ENCODE measurements at places on chromosomes 3 and 15.

- DNase-seq = no peak
These were observed 234.3 kb upstream of the CCDC54 start for GRCh38 chr3:107142786-107143575.

- peak; percentile 22 for DNase-seq
These were observed 11.5 kb downstream of the ITPR1 start for GRCh38 chr3:4504340-4505261.

DNA sequence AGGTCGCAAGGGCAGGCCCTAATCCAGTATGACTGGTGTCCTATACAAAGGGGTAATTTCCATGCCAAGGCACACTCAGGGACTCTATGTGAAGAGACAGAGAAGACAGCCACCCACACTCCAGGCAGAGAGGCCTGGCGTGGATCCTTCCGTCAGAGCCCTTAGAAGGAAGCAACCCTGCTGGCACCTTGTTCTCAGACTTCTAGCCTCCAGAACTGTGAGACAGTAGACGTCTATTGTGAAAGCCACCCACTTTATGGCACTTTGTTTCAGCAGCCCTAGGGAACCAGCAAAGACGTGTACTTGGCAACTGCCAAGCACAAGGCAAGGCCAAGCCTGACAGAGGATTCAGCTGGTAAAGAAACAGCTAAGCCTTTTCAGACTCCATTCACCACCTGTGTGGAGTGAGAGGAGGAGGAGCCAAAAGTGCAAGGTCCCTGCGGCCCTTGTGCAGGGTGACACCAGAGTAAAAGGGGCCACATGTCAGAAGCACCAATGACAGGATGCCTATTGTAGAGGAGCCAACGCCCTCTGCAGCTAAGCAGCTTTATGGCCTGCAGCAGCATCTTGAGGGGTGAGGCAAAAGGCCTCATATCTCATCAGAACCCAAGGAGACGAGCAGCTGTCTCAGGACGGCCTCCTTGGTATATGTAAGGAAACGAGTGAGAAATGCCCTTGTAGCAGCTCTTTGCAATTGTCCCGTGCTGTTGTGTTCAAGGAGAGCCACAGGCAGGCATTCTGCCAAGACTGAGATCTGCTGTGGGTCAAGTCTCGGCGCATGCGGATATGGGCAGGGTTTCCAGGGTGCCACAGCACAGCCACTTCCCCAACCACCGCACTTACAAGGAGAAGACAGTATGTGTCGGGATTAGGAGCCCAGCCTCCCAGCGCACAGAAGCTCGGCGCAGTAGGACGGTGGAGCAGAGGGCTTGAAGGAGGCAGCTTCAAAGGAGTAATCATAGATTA lies 121.5 kb upstream of the LIPC start:
- no peak for DNase-seq

- no peak for DNase-seq
These were observed 5.0 kb upstream of the RPP25 start for GRCh38 chr15:74961616-74962015.

- no peak for DNase-seq
These were observed 74.0 kb upstream of the TTBK2 start for GRCh38 chr15:42994546-42994945.

- DNase-seq = no peak
These were observed 116.4 kb downstream of the IL5RA start for GRCh38 chr3:2993736-2994135.

- no peak for DNase-seq
These were observed 11.6 kb downstream of the STRIT1 start for GRCh38 chr3:155281912-155282311.

GRCh38 chr15:69094124-69094921 lies 66.1 kb upstream of the GLCE start:
- DNase-seq = no peak

DNA sequence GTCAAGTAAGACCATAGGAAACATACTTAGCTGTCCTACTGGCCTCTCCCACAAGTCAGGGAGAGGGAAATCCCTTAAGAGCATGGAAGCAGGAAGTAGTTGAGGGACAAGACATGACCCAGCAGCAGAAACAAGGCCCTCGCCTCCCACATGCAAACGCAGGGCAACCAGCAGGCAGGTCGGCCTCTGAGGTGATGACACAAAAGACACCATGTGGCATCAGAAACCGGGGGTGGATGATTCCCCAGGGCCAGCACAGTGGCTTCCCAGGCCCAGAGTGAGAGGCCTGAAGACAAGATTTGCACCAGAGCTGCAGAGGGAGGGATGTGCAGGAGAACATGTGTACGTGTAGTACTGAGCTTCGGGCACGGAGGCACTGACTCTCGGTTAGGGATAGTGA lies 26.3 kb downstream of the PXYLP1 start:
- DNase-seq = no peak

DNA sequence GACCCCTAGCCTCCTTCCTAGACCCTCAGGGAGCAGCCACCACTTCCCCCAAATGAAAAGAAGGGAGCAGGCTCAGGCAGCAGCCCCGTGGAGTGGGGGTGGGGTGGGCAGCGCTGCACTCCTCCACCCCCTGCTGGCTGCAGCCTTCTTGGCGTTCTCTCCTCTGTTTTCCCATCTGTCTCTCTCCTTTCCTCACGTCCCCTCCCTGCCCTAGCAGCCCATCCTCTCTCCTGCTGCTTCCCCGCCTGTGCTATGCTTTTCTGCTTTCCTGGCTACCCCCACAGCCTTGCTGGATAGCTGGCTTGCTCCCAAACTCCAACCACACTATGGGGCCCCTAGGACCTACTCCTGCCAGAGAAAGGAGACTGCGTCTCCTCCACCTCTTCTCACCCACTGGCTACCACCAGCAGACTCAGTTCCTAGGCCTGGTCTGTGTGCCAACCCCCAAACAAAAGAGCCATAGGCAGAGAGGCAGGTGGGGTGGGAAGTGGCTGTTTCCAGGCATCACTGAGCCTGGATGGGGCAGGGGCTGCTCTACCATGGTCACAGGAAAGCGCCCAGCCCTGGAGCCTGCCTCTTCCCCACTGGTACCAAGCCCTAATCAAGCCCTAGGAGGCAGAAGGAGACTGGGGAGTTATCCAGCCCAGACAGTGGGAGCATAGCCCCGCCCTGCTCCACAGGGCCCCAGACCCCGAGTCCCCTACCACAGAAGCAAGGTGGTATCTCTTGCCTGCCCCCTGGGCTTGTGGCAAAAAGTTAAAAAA lies 3.4 kb upstream of the DISP2 start:
- no peak for DNase-seq

GRCh38 chr3:56355570-56356185 lies 112.6 kb downstream of the ERC2 start:
- DNase-seq = no peak

- no peak for DNase-seq
These were observed 143.3 kb upstream of the IGF1R start for GRCh38 chr15:98504998-98505397.

- no peak for DNase-seq
These were observed 194.2 kb downstream of the MTHFS start for GRCh38 chr15:79702621-79703020.

DNA sequence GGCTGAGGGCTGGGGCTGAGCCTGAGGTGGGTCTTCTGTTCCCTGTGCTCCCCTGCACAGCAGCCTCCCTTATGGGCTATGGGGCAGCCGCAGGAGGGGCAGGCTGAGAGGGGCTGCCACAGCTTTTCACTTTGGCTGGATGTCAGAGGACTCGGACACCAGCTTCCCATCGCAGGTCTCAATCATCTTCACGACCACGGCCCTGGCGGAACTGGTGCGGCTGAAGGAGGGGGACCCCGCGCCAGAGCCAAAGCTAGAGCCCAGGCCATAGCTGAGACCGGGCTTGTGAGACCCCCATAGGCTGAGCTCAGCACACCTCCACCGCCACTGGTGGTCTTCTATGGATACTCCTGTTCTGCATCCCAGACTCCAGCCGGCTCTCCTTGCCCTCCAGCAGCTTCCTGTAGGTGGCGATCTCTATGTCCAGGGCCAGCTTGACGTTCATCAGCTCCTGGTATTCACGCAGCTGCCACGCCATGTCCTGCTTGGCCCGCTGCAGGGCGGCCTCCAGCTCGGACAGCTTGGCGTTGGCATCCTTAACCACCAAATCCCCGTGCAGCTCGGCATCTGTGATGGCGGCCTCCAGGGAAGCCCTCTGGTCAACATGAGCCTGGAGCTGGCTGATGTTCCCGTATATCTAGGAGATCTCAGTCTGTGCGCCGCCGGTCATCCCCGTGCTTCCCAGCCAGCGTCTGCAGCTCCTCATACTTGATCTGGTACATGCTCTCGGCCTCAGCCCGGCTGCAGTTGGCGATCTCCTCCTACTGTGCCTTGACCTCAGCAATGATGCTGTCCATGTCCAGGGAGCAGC lies 181.7 kb upstream of the SYNPR start:
- DNase-seq = no peak

DNA sequence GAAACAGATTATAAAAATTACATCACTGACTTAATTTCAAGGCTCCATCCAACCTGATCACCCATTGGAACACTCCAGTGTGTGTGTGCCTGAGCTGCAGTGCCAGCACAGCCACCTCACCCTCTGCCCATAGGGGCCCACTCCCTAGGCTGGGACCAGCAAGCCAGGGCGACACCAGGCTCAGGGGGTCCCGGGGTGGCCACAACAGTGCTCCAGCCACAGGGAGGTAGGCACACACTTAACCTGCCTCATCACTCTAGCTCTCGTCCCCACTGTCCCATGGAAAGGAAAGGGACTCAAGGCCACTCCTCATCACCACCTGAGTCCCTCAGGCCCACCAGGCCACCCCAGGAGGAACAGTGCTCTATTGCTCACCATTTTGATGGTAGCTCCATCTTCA lies 24.9 kb downstream of the ZXDC start:
- no peak for DNase-seq

DNA sequence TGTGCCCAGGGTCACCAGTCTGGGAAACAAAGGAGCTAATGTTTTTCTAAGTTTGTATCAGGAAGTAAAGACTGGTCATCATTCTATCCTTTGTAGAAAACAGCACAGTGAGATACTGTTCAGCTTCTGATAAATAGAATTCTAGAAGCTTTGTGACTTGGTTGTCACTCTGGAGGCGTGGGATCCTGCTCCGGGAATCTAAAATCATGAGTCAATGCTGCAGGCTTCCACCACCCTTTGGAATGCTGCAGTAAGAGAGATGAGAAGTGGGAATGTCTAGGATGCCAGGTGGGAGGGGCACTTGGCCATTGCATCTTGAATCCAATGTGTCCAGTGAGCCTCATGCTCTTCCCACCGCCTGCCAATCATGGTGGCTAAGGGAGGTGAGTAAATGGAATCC lies 40.9 kb downstream of the SAMMSON start:
- DNase-seq = no peak

- no peak for DNase-seq
These were observed 574 bp downstream of the NGRN start for GRCh38 chr15:90266061-90266431.

DNA sequence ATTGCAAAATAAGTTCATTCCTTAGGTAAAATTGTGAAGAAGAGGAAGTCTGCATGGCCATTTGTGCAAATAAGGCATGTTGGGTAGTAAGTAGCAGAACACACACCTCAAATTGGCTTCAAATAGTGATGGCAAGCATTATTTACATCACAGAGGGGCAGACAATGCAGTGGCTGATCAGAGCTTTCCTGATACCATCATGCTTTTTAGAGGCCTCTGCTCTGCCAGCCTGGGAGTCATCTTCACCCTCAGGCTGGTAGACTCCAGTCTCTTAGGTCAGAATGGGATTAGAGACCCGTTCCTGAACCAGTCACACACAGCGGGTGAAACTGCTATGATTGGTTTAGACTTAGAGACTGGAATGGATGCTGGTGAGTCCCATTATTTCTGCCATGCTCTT lies 396.0 kb upstream of the MCTP2 start:
- DNase-seq = no peak

- DNase-seq = no peak
These were observed 928.3 kb downstream of the NSUN3 start for GRCh38 chr3:94990952-94991705.

GRCh38 chr3:149270180-149270579 lies 48.6 kb upstream of the CP start:
- DNase-seq = no peak

DNA sequence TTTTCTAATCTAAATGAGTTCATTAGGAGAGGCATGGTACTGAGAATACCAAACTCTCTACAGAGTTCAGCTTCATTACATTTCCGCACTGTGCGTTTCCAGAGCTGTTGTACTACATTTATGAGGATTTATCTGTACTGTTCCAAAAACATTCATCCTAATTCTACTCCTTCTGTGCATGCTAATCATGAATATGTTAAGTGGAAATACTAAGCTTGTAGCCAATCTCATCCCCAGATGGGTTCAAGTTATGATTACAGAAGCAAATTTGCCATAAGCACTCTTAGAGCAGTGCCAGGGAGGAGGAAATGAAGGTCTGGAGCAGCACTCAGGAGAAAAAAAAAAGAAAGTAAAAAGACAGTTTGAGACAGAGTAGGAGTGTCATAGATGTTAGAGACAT lies 544.3 kb downstream of the GBE1 start:
- no peak for DNase-seq

DNA sequence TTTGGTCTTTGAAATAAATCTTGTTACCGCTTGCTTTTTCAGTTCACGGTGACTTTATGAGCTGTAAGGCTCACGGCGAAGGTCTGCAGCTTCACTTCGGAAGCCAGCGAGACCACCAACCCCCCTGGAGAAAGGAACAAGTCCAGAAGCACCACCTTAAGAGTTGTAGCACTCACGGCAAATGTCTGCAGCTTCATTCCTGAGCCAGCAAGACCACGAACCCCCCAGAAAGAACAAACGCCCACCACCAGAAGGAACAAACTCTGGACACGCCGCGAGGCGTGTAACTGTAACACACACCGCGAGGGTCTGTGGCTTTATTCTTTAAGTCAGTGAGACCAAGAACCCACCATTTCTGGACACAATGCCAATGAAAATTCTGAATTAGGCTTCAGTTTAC lies 28.8 kb downstream of the GOLGA6A start:
- no peak for DNase-seq

DNA sequence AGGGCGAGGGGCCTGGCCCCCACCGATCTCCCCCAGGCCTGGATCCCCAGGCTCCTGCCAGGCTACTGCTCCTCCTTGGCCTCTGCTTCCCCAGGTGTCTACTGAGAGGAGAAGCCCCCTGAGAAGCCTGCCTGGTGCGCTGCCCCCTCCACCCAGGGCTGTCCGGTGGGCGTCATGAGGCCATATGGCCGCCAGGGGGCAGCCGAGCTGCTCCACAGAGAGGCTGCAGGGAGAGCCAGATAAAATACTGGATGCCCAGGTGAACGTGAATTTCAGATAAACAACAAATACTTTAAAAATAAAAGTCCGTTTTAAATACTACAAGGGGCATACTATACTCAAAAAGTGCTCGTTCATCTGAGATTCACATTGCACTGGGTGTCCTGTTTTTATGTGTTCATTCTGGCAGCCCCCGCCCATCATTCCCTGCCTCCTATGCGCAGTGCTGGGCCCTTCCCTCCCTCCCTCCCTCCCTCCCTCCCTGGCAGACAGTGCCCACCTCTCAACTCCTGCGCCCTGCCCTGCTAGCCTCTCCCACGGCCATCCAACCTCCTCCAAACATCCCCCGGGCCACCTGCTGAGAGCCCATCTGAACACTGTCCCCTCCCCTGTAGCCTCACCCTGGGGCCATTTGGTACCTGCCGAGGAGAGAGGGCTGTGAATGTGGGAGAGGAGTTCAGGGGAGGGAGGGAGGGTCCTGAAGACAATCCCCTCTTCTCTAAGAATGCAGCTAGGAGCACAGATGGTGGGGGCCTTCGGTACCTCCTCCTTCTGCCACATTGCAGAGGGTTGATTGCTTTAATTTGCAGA lies 29.6 kb downstream of the PSTPIP1 start:
- DNase-seq = peak; percentile 70
